ENCODE measurements at places on chromosomes 16 and 17.

- no peak for DNase-seq
These were observed 31.7 kb upstream of the TAOK1 start for GRCh38 chr17:29358416-29358815.

GRCh38 chr16:53056392-53056881, 1.6 kb downstream of the CHD9 start:
- no peak for DNase-seq

DNA sequence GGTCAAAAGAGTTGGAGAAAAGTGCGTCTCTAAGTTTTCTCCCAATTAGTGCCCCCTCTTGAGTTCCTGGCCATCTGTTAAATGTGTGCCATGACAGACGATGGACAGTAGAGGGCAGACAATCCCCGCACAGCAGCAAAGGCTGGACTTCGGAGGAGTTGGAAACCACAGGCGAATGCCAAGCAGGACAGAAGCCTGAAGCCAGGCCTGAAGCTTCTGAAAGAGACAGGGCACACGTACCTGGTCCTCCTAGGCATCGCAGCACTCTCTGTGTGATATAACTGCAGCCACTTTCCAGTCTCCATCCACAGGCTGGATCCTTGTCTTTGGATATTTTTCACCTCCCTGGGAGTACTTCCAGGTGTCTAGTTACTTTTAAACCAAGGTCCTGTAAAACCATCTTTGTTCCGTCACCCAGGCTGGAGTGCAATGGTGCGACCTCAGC, 14.5 kb downstream of the C17orf100 start:
- peak; percentile 49 for DNase-seq

DNA sequence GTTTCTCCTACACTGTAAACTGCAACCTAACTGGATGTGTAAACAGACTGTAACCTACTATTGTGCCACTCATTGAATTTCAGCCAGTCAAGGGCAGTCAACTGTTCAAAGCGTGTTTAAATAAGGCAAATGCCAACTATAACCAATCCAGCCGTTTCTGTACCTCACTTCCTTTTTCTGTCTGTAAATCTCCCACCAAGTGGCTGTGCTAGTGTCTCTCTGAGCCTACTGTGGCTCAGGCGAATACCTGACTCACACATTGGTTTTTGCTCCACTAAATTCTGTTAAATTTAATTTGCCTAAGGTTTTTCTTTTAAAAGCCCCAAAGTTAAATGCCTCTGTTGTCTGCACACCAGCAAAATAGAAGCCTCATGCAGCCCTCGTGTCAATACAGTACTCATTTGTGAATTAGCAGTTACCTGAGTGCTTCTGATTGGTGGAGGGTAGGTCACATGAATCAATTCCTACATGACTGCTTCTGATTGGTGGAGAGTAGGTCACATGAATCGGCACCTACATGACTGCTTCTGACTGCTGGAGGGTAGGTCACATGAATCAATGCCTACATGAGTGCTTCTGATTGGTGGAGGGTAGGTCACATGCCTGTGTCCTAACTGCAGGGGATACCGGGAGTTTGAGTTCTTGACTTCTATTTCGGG, 31.1 kb upstream of the CCR7 start:
- peak; percentile 9 for DNase-seq

DNA sequence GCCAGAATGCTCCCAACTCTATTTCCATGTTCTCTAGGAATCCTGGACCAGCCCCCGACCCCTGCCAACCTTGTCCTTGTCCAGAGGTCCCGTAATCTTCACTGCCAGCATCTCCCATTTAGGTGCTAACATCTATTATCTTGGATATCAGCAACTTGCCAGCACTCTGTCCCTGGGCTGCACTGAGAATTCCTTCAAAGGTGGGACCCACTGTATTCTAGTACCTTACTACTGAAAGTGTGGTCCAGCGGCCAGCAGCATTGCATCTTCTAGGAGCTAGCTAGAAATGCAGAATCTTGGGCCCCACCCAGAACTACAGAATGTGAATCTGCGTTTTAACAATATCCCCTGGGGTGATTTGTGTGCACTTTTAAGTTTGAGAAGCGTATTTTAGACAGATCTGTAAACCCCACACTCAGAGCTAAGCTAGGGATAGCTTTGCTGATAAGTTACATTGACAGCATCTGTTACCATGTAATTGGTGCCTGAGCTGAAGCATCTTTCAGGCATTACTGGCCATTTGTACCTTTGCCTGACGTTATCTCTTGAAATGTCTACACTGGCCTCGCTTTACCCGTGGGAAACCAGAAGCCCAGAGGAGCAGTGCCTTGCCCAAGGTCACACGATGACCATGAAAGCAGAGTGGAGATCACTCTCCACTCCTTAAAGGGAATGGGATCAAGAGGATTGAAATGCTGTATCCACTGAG, 8.3 kb downstream of the ABAT start:
- DNase-seq: no peak

- DNase-seq: no peak
These were observed 2.1 kb upstream of the BAIAP2 start for GRCh38 chr17:81032641-81033480.

- DNase-seq: no peak
These were observed 10.7 kb downstream of the CACNG1 start for GRCh38 chr17:67055041-67055443.

DNA sequence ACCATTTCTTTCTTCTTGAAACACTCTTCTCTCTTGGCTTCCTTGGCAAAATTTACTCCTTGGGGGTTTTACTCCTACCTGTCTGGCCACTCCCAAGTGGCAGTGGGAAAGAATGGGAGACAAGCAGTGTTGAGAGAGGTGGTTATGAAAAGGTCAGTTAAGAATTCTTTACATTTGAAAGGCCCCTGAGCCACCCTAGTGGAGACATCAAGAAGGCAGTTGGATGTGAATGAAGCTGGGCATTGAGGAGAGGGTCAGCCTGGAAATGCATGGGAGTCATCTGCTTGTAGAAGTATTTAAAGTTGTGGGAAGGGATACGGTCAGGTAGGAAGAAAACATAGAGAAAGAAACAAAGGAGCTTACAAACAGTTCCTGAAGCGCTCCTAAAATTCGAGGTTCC, 42.3 kb upstream of the CCNF start:
- DNase-seq: no peak

GRCh38 chr17:38540514-38541045, 65.2 kb downstream of the SRCIN1 start:
- no peak for DNase-seq

DNA sequence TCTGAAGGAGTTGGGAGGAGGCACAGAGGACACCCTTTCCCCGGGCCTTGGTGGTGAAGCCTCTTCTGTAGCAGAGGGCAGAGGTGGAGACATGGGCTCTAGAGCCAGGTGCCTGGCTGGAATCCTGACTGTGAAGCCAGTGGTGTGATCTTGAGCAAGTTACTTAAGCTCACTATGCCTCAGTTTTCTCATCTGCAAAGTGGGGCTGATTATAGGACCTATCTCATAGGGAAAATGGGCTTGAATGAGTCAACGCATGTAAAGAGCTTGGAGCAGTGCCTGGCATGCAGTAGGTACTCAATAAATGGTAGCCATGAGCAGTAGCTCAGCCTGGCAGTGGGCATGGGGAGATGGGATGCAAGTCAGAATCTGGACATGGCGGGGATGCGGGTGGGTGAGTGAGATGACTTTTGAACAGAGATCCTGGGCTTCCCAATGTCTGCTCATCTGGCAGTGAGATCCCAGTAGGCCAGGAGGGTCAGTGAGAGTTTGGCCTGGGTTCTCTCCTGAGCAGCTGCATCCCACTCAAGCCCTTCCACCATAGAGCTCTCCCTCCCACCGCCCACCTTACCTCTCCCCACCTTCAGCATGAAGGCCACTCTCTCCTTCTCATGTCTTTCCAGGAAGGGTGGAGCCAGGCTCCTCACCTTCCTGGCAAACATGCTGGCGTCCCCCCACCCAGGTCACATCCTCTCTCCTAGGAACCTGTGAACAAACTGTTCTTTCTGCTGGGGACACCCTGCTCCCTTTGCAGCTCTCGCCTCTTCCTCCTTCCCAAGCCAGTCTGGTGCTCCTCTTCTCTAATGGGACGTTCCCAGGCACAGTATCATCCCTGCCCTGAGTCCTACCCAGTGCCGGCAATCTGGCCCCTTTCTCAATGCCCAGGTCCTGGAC, 13.1 kb upstream of the SP2 start:
- no peak for DNase-seq

DNA sequence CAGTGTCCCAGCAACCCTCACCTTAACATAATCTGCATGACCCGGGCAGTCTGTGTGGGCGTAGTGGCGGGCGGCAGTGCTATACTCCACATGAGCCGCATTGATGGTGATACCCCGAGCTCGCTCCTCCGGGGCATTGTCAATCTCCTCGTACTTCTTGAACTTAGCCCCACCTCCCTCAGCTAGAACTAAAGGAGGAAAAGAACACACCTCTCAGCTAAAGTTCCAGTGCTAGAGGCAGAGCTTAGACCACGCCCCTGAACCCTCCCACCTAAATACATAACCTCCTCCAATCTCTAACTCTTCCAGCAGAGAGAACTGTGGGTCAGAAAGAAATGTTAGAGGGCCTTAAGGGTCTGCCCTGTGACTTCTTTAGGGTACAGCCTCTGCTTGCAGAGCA, 855 bp downstream of the TUFM start:
- DNase-seq: no peak

- DNase-seq: no peak
These were observed 2.2 kb downstream of the C17orf67 start for GRCh38 chr17:56831369-56832095.

GRCh38 chr16:53626811-53627210, 76.8 kb downstream of the RPGRIP1L start:
- no peak for DNase-seq

- DNase-seq: no peak
These were observed 117.6 kb downstream of the VPS53 start for GRCh38 chr17:596763-597644.

GRCh38 chr16:67082100-67082499, 27.6 kb upstream of the PHAF1 start:
- no peak for DNase-seq

- DNase-seq: no peak
These were observed 4.1 kb downstream of the DNAH2 start for GRCh38 chr17:7721612-7722011.

DNA sequence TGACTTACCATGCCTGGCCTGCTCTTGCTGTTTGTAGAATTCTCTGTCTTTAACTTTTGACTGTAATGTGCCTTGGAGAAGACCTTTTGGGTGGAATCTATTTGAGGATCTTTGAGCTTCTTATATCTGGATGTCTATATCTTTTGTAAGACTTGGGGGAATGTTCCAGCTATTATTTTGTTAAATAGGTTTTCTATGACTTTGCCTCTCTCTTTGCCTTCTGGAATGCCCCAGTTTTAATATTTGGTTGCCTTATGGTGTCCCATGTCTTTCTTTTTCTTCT, 10.3 kb upstream of the PHB1 start:
- no peak for DNase-seq

Data from HFF-Myc (cell line).